ENCODE measurements at places on chromosomes 13 and 19. TPM values are rescaled to one million over a fixed set of nuclear protein-coding genes. Genes with fewer than 3 reads are reported as not detected.

The TINCR gene
- total RNA-seq: not detected

The ZNF606 gene
- 9.4 TPM for total RNA-seq

The AMH gene
- 0.97 TPM for total RNA-seq

The SIGLEC11 gene
- total RNA-seq: not detected

The SPIB gene
- total RNA-seq: not detected

The XAB2 gene
- 23.7 TPM for total RNA-seq

The SPACA7 gene
- total RNA-seq: not detected

The TPTE2 gene
- not detected for total RNA-seq

The NBEA gene
- 3.2 TPM for total RNA-seq

The NLRP5 gene
- total RNA-seq: not detected

The PIP5K1C gene
- 19.8 TPM for total RNA-seq

The PODNL1 gene
- total RNA-seq: not detected

The SYCN gene
- total RNA-seq: not detected

The IL12RB1 gene
- not detected for total RNA-seq

The IFT88 gene
- total RNA-seq: 10.3 TPM

The ZNF121 gene
- total RNA-seq: 45.9 TPM

The ZNF649 gene
- total RNA-seq: 6.8 TPM

The ERICH6B gene
- total RNA-seq: not detected

The ACP7 gene
- total RNA-seq: under 0.01 TPM

The RUBCNL gene
- total RNA-seq: not detected

The ZNF699 gene
- total RNA-seq: 5.8 TPM

The HSD17B14 gene
- total RNA-seq: 5.8 TPM

The MAST1 gene
- total RNA-seq: under 0.01 TPM

Data from epithelial cell of umbilical artery (primary cell).